Activated naive CD8-positive, alpha-beta T cell treated with anti-CD3 and anti-CD28 coated beads for 36 hours (primary cell): ENCODE measurements at places on chromosomes 12 and 14.

DNA sequence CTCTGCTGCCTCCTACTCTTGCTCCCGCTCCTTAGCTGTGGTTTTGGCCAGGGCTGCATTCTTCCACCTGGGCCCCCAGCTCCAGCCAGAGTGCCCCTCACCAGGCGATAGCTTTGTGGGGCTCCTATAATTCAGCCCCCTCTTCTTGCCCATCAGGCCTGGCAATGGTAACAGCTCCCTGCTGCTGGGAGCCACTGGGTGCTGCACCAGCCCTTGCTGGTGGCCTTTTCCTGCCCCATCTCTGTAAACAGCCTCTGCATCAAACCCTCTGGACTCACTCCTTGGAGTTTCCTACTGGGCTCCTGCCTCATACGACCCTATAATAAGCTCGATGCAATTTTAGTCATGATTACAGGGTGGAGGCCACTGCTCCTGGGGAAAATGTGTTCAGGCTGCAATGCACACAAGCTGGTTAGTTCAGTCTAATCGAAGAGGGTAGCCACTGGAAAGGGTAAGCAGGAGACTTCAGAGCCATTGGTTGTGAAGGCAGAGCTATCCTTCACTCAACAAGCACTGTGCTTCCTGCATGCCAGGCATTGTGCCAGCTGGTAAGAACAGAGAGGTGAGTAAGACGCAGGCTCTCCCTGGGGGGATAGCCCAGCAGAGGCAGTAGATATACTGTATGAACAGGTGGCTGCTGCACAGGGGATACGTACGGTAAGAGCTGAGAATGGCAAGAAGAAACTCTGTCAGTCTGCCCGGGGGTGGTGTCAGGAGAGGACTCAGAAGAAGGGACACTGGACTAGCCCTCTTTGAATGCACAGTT, 24.7 kb downstream of the CLMN start:
- no peak for DNase-seq

GRCh38 chr12:49121047-49121696, 10.0 kb downstream of the TUBA1B start:
- no peak for DNase-seq

- DNase-seq = peak; percentile 31
Observed at GRCh38 chr14:92903359-92903758, 19.6 kb upstream of the CHGA start.

- no peak for DNase-seq
Observed at GRCh38 chr14:76771437-76771980, 10.2 kb downstream of the VASH1 start.

GRCh38 chr12:38158428-38159091, 158.0 kb upstream of the ALG10B start:
- no peak for DNase-seq
